ENCODE measurements at places on chromosomes 13 and 19.

- DNase-seq, result no peak
Observed at GRCh38 chr13:68719815-68720214, 1387.8 kb upstream of the ATXN8OS start.

DNA sequence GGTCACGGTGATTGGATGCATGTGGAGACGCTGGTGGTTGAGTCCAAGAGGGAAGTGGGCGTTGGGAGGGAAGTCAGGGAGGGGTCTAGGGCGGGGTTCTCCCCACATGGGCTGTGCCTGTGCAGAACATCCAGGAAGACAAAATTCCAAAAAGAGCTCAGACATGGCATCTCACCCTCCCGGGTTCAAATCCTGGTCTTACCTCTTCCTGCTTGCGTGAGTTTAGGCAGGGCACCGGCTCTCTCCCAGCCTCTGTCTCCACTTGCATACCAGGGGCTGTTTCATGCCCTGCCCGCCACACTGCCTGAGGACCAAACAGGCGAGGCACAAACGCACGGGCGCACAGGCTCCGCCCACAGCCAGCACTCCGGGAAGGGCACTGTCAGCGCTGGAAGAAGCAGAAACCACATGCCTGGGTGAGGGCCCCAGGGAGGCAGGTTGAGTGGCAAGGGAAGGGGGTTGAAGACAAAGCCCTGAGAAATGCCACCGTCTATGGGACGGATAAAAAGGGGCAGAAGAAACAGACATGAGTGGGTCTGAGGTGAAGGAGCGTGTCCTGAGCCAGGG lies 123.6 kb upstream of the SOX1 start:
- peak; percentile 16 for DNase-seq

GRCh38 chr13:99639126-99639525 lies 137.9 kb downstream of the TM9SF2 start:
- no peak for DNase-seq

DNA sequence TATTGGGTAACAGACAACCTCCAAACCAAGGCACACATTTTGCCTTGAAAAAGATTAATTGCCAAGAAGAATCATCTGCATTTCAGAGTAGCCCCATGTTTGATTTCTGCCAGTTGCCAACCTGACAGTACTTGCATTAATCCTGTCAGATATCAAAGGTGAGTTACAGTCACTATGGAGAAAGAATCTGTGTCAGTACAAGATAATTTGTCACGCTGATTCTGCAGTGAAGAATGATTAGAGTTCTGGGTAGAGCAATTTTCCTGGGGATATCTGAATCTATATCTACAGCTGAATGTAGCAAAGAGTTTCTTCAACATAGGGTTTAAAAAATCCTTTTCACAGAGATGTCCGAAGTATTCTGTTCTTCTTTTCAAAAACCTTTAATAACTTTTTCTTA lies 150.7 kb downstream of the AKAP11 start:
- no peak for DNase-seq

- DNase-seq, result no peak
Observed at GRCh38 chr13:113748101-113748861, 10.7 kb upstream of the TMEM255B start.

- no peak for DNase-seq
Observed at GRCh38 chr13:76647550-76647949, 238.7 kb downstream of the KCTD12 start.

DNA sequence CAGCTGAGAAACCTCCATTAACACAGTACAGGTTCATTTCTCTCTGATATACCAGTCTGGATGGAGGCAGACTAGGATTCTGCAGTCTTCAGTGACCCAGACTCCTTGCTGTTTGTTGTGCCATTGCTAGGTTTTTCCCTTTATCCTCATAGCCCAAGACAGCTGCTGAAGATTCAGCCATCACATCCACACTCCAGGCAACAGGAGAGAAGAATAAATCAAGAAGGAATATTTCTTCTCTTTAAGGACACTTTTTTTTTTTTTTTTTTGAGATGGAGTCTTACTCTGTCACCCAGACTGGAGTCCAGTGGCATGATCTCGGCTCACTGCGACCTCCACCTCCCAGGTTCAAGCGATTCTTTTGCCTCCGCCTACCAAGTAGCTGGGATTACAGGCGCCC lies 14.3 kb downstream of the CLPTM1 start:
- no peak for DNase-seq

DNA sequence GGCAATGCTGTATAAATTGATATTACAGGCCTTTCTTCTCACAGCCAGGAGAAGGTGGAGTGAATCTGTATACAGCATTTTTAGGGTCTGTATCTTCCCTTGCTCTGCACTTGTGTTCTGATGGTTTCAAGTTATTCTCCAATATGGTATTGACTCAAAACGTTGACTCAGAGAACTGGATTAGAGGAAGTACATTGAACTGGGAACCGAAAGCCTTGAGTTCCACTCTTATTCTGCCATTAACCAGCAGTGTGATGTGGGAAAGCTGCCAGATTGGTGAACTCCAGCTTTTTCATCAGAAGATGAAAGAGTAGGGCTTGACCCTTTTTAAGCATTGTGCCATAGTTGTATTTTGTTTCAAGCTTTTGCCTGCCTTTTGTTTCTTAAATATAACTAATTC lies 167.7 kb downstream of the SPRY2 start:
- DNase-seq, result no peak

DNA sequence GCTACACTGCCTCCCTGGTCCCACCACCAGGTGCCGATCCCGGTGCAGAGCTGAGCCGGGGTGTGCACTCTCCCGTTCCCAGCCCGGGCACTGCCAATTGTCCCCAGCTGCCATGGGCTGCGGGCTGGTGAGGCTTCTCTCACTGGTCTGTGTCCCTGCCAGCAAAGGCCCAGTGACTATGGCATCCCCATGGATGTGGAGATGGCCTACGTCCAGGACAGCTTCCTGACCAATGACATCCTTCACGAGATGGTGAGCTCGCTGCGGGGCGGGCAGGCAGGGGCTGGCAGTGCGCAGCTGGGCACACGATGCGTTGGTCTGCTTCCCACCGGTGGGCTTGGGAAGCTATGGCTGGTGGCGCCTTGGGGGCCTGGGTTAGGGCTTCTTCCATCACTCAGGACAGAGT lies 14.6 kb downstream of the MPND start:
- DNase-seq, result no peak

DNA sequence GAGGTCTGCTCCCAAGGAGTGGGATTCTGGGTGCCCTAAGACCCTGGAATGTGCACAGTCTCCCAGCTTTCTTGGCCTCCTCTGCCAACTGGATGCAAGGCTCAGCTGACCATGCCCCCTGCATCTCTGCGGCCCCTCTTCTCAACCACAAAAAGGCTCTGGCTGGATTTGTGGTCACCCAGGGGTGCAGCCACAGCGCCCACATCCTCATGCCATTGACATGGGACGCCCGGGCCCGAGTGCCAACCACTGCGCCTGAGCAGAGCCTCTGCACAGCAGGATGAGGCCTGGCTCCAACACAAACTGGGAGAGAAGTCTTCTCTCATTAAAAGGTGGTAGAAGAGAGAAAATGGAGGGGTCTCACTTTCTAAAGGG lies 103.5 kb downstream of the FOXO1 start:
- no peak for DNase-seq

- no peak for DNase-seq
Observed at GRCh38 chr13:33259296-33259695, 26.3 kb downstream of the STARD13 start.

- DNase-seq, result no peak
Observed at GRCh38 chr13:69094485-69094884, 1013.1 kb upstream of the ATXN8OS start.

DNA sequence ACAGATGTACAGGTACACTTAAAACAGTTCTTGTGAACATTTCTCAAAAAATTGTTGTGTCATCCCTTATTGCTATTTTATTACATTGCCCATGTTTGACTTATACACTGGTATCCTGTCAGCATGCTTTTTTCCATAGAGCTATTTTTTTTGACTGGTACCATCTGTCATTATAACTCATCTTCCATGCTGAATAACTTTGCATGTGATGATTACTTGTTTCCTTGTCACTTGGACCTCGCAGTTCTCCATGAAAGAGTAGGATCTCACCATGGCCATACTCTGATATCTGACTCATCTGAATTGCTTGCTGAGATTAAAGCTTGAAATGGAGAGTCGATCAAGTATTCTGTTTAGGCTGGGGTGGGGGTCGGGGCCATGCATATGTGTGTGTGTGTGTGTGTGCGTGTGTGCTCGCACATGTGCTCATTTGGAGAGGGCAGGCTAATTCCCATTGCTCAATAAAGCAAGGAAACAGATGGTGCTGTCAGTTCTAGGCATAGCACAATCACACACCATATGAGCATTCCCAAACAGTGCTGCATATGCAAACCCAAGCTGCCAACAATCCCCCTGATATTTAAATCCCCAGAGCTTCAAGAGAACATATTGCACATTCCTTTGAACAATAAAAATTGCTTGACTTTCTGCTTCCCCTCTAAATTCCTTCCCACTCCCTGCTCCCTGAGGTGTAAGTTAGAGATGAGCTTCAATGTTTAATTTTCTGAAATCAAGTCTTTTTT lies 62.9 kb downstream of the NHLRC3 start:
- DNase-seq, result no peak
